ENCODE measurements at places on chromosomes 6 and 20. TPM values are rescaled to one million over a fixed set of nuclear protein-coding genes. Genes with fewer than 3 reads are reported as not detected.
A peak's percentile ranks its signal among the peaks of the same experiment; 100 is the strongest.

Gene GPR6
- total RNA-seq: not detected

Gene HLA-G
- not detected for total RNA-seq

Gene PLCB1
- 24.7 TPM for total RNA-seq

Gene IYD
- not detected for total RNA-seq

Gene TGM3
- total RNA-seq: 0.31 TPM

Gene SEL1L2
- total RNA-seq: 2.5 TPM

Gene CBFA2T2
- total RNA-seq: 26.4 TPM

Gene PLG
- 0.03 TPM for total RNA-seq

Gene TGM2
- total RNA-seq: 0.22 TPM

Gene ADGRG6
- 0.93 TPM for total RNA-seq

Gene TSPO2
- not detected for total RNA-seq

Gene UNC5CL
- 5.0 TPM for total RNA-seq

Gene PRR18
- 0.13 TPM for total RNA-seq

GRCh38 chr6:128225612-128226011 lies 294.8 kb downstream of the PTPRK start:
- no peak overlapping the region for H3K4me3 ChIP-seq
- H3K27ac ChIP-seq: no peak overlapping the region
- H3K4me1 ChIP-seq: peaks cover 4% of the 10 kb centered on the region
- H3K36me3 ChIP-seq: no peaks in the 10 kb centered on the region
- no peak for DNase-seq
- H3K27me3 ChIP-seq: no peaks in the 10 kb centered on the region

- DNase-seq: peak; percentile 95
- peaks cover 14% of the 10 kb centered on the region for H3K4me1 ChIP-seq
- H3K27me3 ChIP-seq: peaks cover 6% of the 10 kb centered on the region
- peak within 1 kb of the TSS; percentile 88 for H3K4me3 ChIP-seq
These were observed at the start of gene PGBD1 for GRCh38 chr6:28281288-28282064. TSS of gene PGBD1 (plus strand) at chr6:28281572. CDS start at chr6:28283814, 2,242 bp downstream.

DNA sequence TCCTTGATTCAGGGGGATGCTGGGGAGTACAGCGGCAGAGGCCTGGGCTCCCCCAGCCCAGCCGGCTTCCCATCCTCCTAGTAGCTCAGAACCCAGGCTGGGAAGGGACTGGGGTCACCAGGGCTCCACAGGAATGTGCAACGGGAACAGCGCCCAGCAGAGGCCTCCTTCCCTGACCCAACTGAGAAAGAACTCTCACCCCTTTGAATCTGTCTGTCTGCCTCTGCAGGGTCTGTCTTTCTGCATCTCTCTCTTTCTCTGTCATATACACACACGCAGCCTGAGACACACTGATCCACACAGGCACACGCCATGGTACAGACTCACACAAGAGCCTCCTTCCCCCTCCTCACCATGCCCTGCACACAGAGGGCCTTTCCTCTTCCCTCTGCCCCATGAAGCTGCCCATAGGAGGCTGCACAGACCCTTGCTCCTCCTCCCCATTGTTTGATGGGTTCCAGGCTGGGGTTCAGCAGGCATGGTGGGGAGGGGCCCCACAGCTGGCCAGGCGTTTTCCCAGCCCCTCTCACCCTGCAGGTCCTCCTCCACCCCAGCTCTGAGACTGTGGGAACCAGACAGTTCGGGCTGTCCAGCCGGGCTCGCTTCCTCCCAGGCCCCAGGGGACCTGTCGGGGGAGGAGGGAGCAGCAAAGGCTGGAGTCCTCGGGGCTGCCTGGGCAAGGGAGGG lies 2.8 kb downstream of the FOXS1 start:
- H3K4me1 ChIP-seq: peaks cover 49% of the 10 kb centered on the region
- peak; percentile 47 for DNase-seq
- H3K27ac ChIP-seq: no peak overlapping the region

GRCh38 chr20:53901064-53901463 lies 169.3 kb downstream of the BCAS1 start:
- peaks cover 45% of the 10 kb centered on the region for H3K4me1 ChIP-seq
- no peaks in the 10 kb centered on the region for H3K27me3 ChIP-seq
- H3K36me3 ChIP-seq: no peaks in the 10 kb centered on the region
- no peak overlapping the region for H3K4me3 ChIP-seq
- H3K27ac ChIP-seq: no peak overlapping the region

- no peak for DNase-seq
- H3K4me3 ChIP-seq: no peak overlapping the region
- H3K36me3 ChIP-seq: no peaks in the 10 kb centered on the region
- H3K27me3 ChIP-seq: no peaks in the 10 kb centered on the region
- H3K27ac ChIP-seq: no peak overlapping the region
These were observed 19.2 kb downstream of the FKBP5 start for GRCh38 chr6:35669451-35670045.

DNA sequence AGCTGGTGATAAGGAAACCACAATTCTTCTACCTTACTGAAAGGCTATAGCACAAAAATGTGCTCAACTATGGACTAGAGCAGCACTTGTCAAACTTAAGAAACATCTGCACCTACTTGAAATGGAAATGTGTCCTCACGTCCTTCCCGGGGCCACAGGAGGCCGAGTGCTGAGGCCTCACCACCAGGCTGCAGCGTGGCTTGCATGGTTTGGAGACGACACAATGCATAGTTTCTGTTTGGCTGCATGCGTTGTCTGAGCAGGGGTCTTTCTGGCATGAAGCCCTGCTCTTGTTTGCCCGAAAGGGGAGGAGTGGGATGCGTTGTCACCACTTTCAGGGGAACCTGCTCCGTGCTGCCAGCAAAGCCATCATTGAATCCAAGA lies 228.8 kb downstream of the TTLL2 start:
- DNase-seq: no peak
- H3K4me3 ChIP-seq: no peak overlapping the region
- no peaks in the 10 kb centered on the region for H3K27me3 ChIP-seq
- H3K36me3 ChIP-seq: no peaks in the 10 kb centered on the region
- H3K27ac ChIP-seq: no peak overlapping the region

DNA sequence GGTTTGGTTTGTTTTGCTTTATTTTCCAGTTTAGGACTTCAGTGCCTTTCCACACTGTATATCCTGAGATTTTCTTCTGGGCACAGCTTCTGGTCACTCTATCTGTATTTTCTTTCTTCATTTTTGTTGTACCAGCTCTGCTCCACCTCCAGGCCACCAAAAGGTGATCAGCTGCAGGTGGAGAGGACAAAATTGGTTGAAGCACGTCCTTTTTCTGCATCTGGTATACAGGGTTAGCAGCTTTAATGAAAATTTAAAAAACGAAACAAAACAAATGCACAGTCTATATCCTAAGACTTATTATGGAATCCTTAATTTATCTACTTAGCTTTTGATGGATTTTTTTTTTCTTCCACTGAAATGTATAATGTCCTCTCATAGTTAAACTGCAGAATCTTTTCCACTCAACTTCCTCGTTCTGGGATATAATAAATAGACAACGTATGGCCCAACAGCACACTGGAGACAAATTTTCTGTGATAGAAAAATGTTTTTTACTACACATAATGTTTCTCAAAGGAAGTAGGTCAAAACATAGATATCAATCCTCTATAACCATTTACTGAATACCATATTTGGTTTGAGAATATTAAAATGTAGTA lies 10.7 kb upstream of the SOBP start:
- no peak overlapping the region for H3K27ac ChIP-seq
- H3K27me3 ChIP-seq: no peaks in the 10 kb centered on the region
- no peak overlapping the region for H3K4me3 ChIP-seq
- peaks cover under 1% of the 10 kb centered on the region for H3K4me1 ChIP-seq

GRCh38 chr6:56335726-56336125 lies 88.3 kb upstream of the COL21A1 start:
- H3K4me1 ChIP-seq: no peaks in the 10 kb centered on the region
- H3K27me3 ChIP-seq: no peaks in the 10 kb centered on the region
- H3K27ac ChIP-seq: no peak overlapping the region
- no peak for DNase-seq
- H3K4me3 ChIP-seq: no peak overlapping the region
- no peaks in the 10 kb centered on the region for H3K36me3 ChIP-seq

- H3K4me1 ChIP-seq: no peaks in the 10 kb centered on the region
- no peak for DNase-seq
- H3K4me3 ChIP-seq: no peak overlapping the region
- no peak overlapping the region for H3K27ac ChIP-seq
- H3K27me3 ChIP-seq: no peaks in the 10 kb centered on the region
These were observed 162.1 kb downstream of the MTFR2 start for GRCh38 chr6:136087986-136088385.

Data from neural progenitor cell (in vitro differentiated cells).